Stimulated activated naive CD4-positive, alpha-beta T cell treated with Interleukin-2 at 50 U/mL for 16 hours (primary cell): ENCODE measurements at places on chromosomes 16 and 17.

DNA sequence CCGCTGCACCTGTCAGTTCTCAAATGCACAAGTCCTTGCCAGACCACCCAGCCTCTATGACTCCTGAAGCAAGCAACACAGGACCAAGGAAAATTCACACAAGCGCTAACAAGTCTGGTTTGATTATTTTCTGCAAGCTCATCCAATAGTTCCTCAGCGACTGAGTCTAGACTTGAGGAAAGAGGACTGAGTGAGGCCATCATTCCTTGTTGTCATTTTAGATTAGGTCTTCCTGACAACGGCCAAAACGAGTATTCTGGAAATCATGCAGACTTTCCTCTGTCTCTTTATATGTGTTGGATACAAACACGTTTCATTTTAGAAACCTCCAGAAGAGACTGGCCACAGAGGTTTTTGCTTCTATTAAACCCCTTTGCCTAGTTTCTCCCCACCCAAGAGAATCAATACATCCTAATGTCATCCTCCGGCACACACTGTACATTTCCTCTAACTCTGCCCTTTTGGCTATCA, 561 bp downstream of the CCDC47 start:
- no peak for DNase-seq

GRCh38 chr17:42774066-42774745, 957 bp downstream of the VPS25 start:
- no peak for DNase-seq

- no peak for DNase-seq
These were observed 3.7 kb downstream of the FTO start for GRCh38 chr16:53707671-53708070.

GRCh38 chr17:80330276-80330675, 69.6 kb downstream of the RNF213 start:
- DNase-seq: no peak

GRCh38 chr17:50265212-50265611, 9.1 kb upstream of the TMEM92 start:
- DNase-seq: no peak

GRCh38 chr16:86762095-86762494, 183.7 kb downstream of the FOXL1 start:
- DNase-seq: no peak

DNA sequence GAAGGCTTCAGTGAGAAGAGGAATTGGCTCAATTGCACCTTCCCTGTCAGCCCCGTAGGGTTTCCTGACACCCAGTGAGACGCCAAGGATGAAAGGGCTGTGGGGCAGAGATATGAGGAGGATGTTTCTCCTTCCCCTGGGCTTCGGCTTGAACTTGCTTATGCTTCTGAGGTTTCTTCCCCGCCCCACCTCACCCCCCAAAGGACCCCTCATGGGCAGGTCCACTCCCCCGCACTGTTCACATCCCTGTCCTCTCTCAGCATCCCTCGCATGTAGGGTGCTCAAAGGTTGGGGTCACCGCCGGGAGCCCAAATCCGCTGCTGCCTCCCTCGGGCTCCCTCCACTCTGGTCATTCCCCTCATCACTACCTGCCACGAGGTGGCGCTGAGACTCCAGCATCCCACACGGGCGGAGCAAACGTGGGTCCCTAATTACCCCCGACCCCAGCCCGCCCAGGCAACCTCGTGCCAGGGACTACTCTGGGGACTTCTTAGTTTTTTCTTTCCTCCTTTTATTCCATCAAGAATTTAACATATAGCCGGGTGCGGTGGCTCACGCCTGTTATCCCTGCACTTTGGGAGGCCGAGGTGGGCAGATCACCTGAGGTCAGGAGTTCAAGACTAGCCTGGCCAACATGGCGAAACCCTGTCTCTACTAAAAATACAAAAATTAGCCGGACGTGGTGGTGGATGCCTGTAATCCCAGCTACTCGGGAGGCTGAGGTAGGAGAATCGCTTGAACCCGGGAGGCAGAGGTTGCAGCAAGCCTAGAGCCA, 3.3 kb upstream of the TRARG1 start:
- DNase-seq: peak; percentile 57

DNA sequence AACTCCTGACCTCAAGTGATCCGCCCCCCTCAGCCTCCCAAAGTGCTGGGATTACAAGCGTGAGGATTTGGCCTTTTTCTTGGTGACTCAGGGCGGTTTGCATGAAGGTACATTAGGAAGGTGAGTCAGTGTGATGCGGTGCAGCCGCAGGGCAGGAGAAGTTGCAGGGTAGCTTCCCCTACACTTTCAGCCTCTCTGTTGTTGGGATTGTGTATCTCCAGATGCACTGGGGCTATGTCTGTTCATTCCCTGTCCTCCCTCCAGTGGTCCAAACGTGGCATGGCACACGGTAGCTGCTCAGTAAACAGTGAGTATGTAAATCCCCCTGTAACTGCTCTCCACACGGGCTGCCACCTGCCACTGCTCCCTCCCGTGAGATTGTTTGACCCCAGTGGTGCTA, 109.1 kb upstream of the CDC42EP4 start:
- no peak for DNase-seq

GRCh38 chr17:39730095-39730921, at the start of gene MIEN1:
Gene MIEN1, minus strand, starts transcription at chr17:39730532. Its CDS starts 37 bp downstream, at chr17:39730495.
- peak; percentile 88 for DNase-seq

- no peak for DNase-seq
These were observed 17.9 kb upstream of the ALOX15B start for GRCh38 chr17:8020776-8021564.

DNA sequence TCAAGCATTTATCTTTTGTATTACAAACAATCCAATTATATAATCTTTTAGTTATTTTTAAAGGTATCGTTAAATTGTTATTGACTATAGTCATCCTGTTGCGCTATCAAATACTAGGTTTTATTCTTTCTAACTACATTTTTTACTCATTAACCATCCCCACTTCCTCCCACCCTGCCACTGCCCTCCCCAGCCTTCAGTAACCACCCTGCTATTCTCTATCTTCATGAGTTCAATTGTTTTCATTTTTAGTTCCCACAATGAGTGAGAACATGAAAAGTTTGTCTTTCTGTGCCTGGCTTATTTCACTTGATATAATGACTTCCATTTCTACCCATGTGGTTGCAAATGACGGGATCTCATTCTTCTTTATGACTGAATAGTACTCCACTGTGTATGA, 94.1 kb upstream of the MYOCD start:
- DNase-seq: no peak

GRCh38 chr16:74748616-74749026, 26.0 kb downstream of the FA2H start:
- no peak for DNase-seq

DNA sequence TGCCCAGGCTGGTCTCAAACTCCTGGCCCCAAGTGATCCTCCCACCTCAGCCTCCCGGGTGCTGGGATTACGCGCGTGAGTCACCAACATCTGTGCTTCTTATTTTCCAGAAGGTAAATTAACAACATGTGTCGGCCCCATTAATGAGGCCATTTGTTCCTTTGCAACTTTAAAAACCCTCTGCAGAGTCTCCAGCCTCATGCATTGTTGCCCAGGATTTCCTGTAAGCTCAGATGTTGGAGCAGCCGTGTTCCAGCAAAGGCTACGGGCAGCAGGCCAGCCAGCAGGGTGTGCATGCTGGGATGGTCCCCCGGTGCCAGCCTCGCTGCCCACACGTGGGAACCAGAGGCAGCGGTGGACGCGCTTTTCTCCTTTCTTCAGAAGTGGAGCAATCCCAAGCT, 19.1 kb upstream of the HEXD start:
- no peak for DNase-seq

DNA sequence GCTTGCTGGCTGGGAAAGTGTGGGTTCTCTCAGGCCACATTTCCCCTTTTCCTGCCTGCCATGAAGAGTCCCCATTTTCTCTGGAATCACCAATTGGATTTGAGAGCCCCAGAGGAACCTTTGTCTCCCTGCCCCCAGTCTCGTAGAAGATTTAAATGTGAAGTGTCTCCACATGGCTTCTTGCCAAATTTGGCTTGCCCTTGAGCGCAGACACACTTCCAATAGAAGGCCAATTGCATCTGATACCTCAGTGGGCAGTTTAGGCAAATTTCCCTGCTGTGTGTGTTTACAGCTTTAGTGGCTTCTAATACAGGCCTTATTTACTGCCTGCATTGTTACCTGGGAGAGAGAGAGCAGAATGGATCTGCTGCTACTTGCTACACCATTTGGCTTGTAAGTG, 29.7 kb downstream of the CDK5R1 start:
- DNase-seq: no peak

DNA sequence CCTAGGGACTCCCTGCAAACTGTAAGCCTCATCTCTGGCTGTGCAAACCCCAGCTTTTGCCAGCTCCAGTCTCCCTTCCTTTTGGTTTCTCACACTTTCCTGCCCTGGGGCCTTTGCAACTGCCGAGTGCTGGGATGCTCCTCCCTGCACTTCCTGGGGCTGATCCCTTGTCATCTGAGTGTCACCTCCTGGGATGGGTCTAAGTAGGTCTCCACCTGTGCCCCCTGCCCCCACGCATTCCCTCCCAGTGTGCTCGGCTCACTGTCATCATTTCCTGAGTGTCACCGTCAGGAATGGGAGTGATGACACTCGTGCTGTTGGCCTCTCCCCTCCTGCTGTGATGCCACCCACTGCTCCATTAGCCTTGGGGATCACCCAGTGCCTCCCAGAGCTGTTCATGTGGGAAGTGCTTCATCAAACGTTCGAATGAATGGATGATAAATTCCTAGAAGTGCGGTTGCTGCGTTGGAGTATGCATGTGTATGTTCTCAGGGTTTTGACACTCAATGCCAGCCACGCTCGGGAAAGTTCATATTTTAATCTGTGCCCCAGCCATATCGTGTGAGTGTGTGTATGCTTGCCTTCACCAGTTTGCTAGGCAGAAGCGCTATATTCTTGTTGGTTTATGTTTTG, 189.9 kb downstream of the NTN1 start:
- DNase-seq: no peak
